Caki2 (cell line): ENCODE measurements at places on chromosomes 16 and 17. TPM values are rescaled to one million over a fixed set of nuclear protein-coding genes. Genes with fewer than 3 reads are reported as not detected.

FN3K gene
- total RNA-seq, result 0.98 and 1.1 TPM in 2 replicates

PROCA1 gene
- total RNA-seq, result 4.2 and 7.4 TPM in 2 replicates

CDH5 gene
- not detected in 2 replicates for total RNA-seq

RNF43 gene
- 2.6 and 5.0 TPM in 2 replicates for total RNA-seq

PRKCB gene
- not detected in 2 replicates for total RNA-seq

UTS2R gene
- total RNA-seq, result not detected in 2 replicates

ZDHHC1 gene
- total RNA-seq, result 6.3 and 13.5 TPM in 2 replicates

RPGRIP1L gene
- 11.0 and 13.1 TPM in 2 replicates for total RNA-seq
